ENCODE measurements at places on chromosomes 2 and 18. TPM values are rescaled to one million over a fixed set of nuclear protein-coding genes. Genes with fewer than 3 reads are reported as not detected.

The NDUFV2 gene
- total RNA-seq = 83.8 TPM

DNA sequence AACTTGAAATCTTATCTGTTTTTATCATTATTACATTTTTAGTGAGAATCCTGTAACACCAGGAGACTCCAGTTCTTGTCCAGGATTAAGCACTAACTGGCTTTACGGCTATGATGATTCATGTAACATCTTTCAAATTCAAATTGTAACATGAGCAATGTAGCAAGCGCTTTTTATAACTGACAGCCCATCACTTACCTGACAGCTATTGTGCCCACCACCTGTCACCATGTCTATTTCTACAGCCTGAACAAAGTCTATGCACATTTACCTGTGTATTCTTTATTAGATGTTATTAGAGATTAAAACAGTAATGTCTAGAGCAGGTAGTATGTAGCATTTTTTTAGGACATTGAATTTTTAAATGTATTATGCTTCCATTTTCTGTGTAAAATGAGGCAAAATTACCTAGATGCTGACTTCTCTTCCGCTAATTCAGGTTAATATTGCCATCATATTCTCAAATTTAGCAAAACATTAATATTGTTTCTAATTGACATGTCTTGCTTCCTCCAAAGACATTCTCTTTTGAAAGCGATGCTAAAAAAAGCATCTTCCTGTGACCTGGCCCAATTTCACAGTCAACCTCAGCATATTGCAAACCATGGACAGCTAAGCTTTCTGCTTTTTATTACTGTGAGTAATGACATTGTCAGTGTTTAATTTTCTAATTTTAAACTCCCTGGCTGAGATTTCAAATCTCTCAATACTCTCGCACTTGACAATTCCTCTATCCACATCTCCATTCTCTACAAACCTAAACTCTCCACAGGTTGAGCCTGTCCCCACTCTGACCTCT is 37.8 kb downstream of the RIT2 start:
- no peak overlapping the region for H3K27ac ChIP-seq
- DNase-seq = no peak
- no peaks in the 10 kb centered on the region for H3K4me1 ChIP-seq
- no peaks in the 10 kb centered on the region for H3K36me3 ChIP-seq

The ACKR3 gene
- total RNA-seq = 113 TPM

DNA sequence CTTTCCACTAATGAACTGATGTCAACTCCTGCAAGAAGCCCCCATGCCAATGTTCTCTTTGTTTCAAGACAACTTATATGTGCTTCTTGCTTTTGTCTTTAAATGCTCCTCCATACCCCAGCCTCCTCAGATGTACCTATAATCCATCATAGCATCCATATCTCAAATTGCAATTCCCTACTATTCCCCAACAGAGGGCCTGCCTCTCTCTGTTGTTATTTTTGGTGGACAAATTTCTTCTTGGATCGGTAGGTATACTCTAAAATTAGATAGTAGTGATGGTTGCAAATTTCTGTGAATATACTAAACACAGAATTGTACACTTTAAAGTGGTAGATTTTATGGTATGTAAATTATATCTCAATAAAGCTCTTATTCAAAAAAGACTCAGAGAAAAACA is 820.1 kb downstream of the METTL4 start:
- DNase-seq = no peak
- H3K4me1 ChIP-seq = no peaks in the 10 kb centered on the region
- no peak overlapping the region for H3K4me3 ChIP-seq
- H3K27ac ChIP-seq = no peak overlapping the region
- no peaks in the 10 kb centered on the region for H3K36me3 ChIP-seq
